ENCODE measurements at places on chromosomes 3 and 15.

DNA sequence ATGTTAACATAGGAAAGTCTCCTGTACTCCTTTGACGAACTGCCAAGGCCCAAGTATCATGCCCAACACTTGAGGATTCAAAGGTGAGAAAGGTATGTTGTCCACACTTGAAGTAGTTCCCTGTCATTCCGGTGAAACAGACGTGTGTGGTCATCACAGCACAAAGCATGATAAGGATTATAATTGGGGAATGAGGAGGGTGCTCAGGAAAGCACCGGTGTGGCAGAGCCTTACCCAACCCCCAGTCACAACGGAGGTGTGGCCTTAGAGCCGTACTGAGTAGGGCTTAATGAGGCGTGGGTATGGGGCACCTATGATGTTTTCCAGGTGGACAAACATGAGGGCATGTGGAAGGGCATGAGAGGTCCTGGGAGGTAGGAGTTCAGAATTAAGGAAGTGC lies 203.0 kb upstream of the NR2E3 start:
- no peak for DNase-seq

- DNase-seq = no peak
Measured at GRCh38 chr15:80308002-80308401, 56.0 kb upstream of the CTXND1 start.

GRCh38 chr3:72383230-72383629 lies 465.0 kb downstream of the SHQ1 start:
- no peak for DNase-seq

DNA sequence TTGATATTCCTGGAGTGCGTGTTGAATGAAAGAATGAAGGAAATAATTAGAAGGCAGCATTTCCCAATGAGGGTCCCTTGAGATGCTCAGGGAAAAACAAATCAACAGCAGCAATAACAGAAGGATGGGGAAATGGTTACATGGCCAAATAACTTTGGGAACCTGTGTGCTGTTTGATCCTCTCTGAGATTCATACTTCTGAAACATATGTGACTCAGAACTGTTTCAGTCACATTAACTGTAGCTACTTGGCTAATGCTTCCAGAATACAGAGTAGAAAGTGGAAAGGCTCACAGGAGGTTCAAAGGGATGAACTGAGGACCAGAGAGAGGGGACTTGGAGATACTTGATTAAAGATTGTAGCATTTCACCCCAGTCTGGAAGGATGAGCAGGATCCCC lies 258.2 kb downstream of the SLCO3A1 start:
- DNase-seq = no peak

- DNase-seq = no peak
Measured at GRCh38 chr15:77674327-77674726, 41.6 kb upstream of the LINGO1 start.

GRCh38 chr3:32493437-32494414 lies 8.9 kb downstream of the CMTM6 start:
- no peak for DNase-seq

GRCh38 chr15:80380154-80380553 lies 24.0 kb upstream of the ARNT2 start:
- DNase-seq = no peak

GRCh38 chr3:71680603-71681002 lies 44.6 kb downstream of the EIF4E3 start:
- no peak for DNase-seq

DNA sequence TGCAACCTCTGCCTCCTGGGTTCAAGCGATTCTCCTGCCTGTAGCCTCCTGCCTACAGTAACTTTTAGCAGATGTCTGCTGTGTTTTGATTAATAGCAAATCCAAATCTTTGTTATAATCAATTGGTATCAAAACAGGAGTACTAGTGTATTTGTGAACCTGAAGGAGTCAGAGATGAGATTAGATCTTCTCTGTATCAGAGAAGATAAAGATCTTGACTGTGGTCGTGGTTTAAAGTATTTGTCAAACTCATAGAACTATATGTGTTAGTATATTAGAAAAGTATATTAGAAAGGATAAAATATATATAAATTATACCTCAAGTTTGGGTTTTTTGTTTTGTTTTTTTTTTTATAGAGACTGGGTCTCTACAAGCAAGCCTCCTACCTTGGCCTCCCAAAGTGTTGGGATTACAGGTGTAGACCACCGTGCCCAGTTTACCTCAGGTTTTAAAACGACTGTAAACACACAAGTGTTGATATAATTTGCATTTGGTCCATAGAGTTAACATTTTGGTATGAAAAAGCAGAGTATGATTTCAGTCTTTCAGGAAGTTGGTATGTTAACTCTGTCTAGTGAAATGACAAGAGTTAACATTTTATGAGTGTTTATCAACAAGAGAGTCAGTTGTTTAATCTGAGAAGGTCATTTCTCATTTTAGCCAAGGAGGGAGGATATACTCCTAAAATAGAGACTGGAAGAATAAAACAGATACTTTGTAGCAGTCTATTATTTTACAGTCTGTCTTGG lies 18.3 kb downstream of the RTF1 start:
- no peak for DNase-seq

- DNase-seq = no peak
Measured at GRCh38 chr3:46719735-46720271, 2.1 kb upstream of the PRSS50 start.

DNA sequence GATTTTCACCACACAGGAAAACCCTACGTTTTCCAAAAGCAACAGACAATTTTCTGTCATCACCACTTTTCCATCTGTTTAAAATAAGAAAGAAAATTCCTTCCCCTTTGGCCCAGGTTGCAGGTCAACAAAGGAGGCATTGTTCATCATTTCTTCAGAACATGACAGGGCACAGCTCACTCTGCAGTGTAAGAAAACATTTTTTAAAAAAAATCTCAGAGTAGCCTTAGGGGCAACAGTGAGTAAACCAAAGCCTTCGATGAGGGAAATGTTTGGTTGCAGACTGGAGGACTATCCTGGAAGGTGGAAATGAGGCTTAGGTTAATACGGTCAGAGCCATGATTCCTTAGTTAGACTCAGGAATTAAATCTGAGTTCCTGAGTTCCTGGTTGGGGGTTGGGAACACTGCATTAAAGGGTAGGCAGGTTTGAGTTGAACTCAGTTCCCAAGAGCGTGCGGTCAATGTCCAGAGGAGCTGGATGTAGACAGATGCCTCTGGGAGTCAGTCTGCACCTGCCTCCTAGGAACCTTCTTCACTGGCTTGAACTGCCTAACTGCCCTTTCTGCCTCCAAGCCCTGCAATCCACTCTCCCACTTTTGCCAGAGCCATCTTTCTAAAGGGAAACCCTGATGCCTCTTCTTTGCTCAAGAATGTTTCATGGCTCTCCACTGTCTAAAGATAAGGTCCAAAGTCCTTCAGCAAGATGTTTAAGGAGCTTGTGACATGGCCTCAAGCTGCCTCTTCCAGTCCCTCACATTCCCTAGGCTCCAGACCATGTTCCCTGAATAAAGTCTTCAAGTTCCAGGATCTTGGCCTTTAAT lies 3.3 kb upstream of the HES1 start:
- no peak for DNase-seq

GRCh38 chr3:126381966-126382365 lies 12.7 kb upstream of the CFAP100 start:
- no peak for DNase-seq

DNA sequence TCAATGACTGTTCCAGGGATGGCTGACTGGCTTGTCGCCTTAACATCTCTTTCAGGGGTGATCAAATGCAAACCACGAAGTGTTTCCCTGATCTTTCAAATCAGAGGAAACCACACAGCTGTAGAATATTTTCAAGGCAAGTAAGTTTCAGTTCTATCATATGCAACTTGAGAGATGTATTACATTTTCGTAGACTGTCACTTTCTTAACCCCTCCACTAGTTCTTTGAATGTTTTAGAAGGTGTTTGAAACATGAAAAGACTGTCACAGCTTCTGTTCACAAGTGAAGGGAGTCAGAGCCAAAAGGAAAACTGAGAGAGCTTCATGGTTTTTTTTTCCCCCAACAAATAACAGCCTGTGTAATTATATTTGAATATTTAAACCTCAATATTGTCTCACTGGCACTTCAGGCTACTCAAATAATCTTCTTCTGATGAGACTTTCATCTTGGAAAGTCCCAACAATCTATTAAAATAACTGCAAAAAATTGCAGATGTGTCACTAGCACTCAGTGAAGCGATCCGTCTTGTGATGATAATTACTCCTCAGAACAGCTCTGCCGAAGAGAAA lies 25.9 kb upstream of the CAPN7 start:
- no peak for DNase-seq

- no peak for DNase-seq
Measured at GRCh38 chr15:58413253-58413652, 18.5 kb upstream of the LIPC start.

DNA sequence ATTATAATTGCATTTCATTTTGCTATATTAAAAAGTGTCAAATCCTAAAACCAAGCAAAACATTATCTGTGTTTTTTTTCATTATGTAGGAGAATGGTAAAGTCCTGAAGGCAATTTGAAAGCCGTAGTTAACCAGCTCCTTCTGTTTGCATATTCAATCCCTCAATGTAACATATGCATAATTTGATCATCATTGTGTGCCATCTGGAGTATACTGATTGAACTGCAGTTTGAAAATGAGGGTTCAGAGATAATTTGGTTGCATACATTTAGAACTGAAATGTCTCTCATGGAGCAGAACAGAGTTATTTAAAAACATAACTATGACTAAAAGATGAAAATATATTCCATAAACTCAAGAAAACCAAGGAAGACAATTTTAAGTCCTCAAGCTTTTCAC lies 518.6 kb downstream of the GBE1 start:
- no peak for DNase-seq

DNA sequence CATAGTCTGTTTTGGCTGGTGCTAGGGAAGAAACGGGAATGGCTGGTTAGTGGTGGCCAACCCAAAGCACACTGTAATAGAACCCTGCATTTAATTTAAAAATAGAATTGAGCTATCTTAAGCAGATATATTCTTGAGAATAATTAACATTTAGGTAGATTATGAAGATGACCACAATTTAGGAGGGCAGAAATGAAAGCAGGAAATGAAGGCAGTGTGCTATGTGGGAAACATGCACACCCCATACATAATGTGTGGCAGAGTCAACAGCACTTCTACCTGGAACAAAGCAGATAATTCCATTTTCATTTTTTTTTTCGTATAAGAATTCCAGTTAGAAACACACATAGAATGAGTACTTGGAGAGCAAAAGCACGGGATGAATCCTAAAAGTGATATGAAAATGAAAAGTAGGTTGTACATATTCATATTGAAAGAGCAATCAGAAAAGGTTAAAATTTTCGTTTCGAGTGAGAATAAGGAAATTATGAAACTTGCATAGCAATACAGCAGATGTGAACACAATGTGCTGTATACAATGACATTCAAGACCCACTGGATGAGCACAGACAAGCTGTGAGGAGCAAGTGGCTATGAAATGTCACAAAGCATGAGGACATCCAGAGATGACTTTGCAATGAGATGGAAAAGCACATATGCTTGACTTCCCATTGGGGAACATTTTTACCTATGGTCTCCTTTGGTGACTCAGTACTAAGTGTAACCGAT lies 102.6 kb downstream of the TFG start:
- no peak for DNase-seq

GRCh38 chr3:176352716-176353334 lies 844.5 kb downstream of the TBL1XR1 start:
- DNase-seq = no peak

GRCh38 chr3:102529452-102529851 lies 94.6 kb downstream of the ZPLD1 start:
- DNase-seq = no peak

- DNase-seq = no peak
Measured at GRCh38 chr3:47065058-47065457, 85.6 kb downstream of the NBEAL2 start.
